ENCODE measurements at places on chromosomes 1 and 21.

- DNase-seq = no peak
Measured at GRCh38 chr1:16180291-16180824, 24.5 kb upstream of the EPHA2 start.

- no peak for DNase-seq
Measured at GRCh38 chr1:108878678-108879077, 1.9 kb downstream of the GPSM2 start.

- no peak for DNase-seq
Measured at GRCh38 chr1:95733031-95733430, 499.0 kb downstream of the RWDD3 start.

- no peak for DNase-seq
Measured at GRCh38 chr1:46474570-46474969, 15.1 kb upstream of the DMBX1 start.

DNA sequence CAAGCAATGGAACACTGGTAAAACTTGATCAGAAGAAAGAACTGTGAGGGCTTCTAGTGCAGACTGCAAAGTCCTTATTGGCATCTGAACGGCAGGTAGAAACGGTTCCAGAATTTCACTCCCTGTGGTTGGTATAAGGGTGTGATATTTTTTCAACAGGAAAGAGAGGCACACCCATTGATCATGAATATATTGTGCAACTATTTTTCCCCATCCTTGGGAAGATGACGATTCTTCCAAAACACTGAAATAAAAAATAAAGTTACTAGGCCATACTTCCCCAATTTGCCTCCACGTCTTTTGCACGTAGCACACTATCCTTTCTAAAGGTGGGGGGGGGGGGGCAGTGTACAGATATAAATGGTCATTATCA, 49.6 kb downstream of the TARBP1 start:
- DNase-seq = no peak

Measured in stimulated activated CD8-positive, alpha-beta memory T cell treated with anti-CD3 and anti-CD28 coated beads, Interleukin-15, amount 100 ng/mL, for 4 hours (primary cell).